ENCODE measurements at places on chromosomes 5 and 9.
A peak's percentile ranks its signal among the peaks of the same experiment; 100 is the strongest.

DNA sequence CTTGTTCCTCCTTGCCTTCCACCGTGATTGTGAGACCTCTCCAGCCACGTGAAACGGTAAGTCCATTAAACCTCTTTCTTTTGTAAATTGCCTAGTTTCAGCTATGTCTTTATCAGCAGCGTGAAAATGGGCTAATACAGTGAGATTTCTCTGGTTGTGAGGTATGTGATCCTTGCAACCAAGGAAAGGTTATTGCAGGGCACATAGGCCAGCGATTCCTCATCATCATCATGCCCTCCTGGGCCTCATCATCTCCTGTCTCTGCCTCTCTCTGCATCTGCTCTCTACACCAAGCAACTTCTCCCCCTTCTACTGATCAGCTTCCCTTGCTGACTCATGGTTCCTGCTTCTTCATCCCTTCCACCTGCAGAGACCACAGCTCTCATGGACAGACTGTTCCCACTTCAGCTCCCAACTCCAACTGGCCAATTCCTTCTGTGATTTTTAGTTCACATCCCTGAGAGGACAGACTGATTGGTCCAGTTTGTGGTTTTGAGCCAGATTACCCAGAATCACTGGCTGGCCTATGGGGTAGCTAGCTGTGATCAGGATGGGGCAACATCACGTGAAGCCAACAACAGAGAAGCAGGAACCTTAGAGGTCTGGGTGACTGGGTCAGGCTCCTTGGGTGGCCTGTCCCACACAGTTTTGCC, 53.1 kb downstream of the LIX1 start:
- no peak for DNase-seq

- DNase-seq: no peak
Observed at GRCh38 chr5:72170101-72170500, 62.8 kb downstream of the MAP1B start.

GRCh38 chr5:138752951-138753793, at the start of gene CTNNA1:
Gene CTNNA1, plus strand, starts transcription at chr5:138753425. Its CDS starts 28,500 bp downstream, at chr5:138781925.
- DNase-seq: peak; percentile 37

- no peak for DNase-seq
Observed at GRCh38 chr5:154262342-154262741, 71.8 kb downstream of the GALNT10 start.

GRCh38 chr9:83622939-83623678, at the start of gene IDNK:
Gene IDNK, plus strand, starts transcription at chr9:83623143. Its CDS starts 29 bp downstream, at chr9:83623172.
- DNase-seq: no peak

GRCh38 chr5:143733665-143734455, 78.1 kb upstream of the HMHB1 start:
- no peak for DNase-seq

DNA sequence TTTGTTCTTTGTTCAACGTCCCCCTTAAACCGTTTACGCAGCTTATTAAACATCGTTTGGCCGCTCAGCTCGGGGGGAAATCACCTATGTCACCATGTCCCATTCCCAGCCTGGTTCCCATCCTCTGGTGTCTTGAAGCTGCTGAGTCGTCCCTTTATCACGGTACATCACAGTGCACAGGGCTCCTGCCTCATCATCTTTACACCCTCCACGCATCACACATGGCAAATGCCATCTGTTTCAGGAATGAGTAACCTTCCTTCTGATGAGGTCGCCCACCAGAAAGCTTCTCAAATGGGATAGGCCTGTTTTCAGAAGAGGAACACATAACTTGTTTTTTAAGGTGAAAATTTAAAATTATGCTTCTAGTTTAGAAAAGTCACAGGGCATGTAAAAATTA, 7.9 kb upstream of the LHX6 start:
- no peak for DNase-seq

DNA sequence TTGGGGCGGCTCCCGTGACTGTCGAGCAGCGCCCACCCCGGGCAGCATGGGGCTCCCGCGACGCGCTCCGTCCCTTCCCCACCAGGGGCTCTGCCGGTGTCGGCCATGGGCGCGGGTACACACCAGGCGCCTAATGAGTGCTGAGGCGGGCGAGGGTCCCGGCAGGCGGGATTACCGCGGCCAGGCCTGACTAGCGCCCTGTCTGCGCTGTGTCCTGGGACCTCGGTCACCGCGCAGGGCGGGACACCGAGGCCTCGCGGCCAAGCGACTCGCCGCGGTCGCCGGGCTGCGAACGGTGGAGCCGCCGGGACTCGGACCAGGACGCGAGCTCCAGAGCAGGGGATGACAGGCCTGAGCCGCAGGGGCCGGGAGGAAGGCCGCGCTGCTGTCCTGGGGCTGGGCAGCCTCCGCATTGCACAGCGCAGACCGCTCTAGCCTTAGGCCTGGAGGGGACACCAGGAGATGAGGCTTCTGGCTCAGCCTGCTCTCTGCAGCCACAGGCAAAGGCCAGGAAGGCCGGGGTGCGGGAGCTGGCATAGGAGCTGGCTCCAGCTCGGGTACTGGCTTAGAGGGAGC, 14.1 kb downstream of the LCN10 start:
- DNase-seq: no peak

DNA sequence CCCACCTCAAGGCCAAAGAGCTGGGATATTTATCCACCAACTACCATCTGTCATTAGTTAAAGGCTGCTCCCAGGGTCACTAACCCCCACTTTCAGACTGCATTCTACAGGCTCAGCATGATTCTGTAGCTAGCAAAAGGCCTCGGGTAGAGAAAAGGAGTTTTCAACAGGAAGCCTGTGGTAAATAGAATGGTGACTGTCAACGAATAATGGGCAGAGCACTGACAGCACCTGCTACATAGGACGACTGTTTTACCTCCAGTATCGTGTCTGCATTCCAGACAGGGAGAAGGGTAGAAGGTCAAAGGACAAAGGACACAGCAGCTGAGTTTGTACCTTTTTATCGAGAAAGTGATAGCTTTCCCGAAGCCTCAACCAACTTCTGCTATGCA, 20.3 kb downstream of the MFAP3 start:
- DNase-seq: no peak

GRCh38 chr5:93330506-93330905, 250.5 kb downstream of the NR2F1-AS1 start:
- DNase-seq: no peak

- peak; percentile 74 for DNase-seq
Observed at GRCh38 chr5:141320225-141321169, at the start of gene TAF7. Gene TAF7, minus strand, starts transcription at chr5:141320784. Its CDS starts 740 bp downstream, at chr5:141320044.

- no peak for DNase-seq
Observed at GRCh38 chr5:150422075-150422474, 9.4 kb upstream of the CD74 start.

- no peak for DNase-seq
Observed at GRCh38 chr9:29311221-29311620, 1737.9 kb upstream of the C9orf72 start.

GRCh38 chr9:69745716-69746437, 13.9 kb downstream of the PTAR1 start:
- DNase-seq: no peak

- DNase-seq: no peak
Observed at GRCh38 chr5:148880696-148881095, 54.3 kb downstream of the ADRB2 start.

GRCh38 chr5:157546456-157547100, 29.0 kb downstream of the ADAM19 start:
- no peak for DNase-seq

- DNase-seq: no peak
Observed at GRCh38 chr9:86282979-86283535, 719 bp upstream of the ISCA1 start.

GRCh38 chr9:130213911-130214761, 41.9 kb downstream of the NCS1 start:
- no peak for DNase-seq

DNA sequence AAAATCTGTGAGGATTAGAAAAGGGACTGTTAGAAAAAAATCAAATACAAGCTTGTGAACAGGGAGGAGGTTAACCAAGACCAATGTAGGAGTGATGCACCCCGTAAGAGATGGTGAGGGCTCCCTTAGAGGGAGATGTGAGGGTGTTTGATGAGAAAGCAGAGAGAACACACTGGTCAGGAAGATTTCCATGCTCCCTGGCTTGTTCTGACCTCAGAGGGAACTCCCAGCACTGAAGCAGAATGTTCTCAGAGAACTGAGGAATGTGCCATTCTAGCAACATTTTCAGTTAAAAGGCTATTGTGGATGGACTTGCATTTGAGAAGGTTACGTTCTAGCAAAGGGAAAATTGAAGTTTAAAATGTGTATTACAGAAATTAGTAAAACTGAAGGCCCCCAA, 110.6 kb downstream of the HTR4 start:
- no peak for DNase-seq

DNA sequence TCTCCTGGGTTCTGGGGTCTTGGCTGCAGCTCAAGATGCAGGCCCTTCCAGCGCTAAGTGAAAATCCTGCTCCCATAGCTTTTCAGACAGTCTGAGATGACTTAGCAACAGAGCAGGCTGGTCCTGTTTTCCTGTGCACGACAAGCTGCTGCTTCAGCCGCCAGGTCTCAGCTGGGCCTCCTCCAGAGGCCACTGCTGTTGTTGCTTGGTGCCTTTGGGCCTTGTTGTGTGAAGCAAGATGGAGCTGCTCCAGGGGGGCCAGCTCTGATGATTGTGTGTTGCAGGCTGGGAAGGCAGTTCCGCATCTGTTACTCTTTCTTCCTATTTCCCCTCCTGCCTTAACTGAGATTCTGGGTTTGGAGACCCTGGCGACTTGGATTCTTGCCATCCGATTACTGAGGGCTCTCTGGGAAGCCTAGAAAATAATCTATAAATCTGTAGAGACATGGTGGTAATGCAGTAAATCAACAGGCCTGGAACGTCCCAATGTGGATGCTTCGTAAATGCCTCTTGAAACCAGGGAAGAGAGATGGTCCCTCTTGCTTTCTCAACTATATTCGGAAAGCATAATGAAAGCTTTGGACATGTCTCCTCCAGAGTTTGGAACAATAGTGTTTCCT, 3.2 kb downstream of the MAP1B start:
- DNase-seq: no peak

DNA sequence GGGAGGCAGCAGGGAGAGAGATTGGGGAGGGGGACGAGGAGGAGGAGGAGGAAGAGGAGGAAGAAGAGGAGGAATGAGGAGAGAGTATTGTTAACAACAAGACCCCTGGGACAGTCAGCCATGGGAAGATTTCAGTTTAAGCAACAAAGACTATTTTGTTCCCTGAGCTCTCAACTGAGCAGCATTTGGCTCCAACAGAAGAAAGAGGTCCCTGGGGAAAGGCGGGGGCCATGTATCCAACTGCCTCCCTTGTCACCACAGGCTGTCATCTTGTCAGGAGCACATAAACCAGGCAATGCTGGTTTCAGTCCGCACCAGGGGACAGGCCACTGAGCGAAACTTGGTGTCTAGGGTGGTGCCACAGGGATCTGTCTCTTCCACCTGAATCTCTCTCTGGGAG, 316.1 kb downstream of the TLE1 start:
- DNase-seq: no peak

- DNase-seq: no peak
Observed at GRCh38 chr5:135037519-135038204, 3.6 kb upstream of the PITX1 start.

GRCh38 chr5:150670275-150670947, 9.4 kb downstream of the MYOZ3 start:
- no peak for DNase-seq

GRCh38 chr5:52660621-52661020, 127.1 kb upstream of the ITGA1 start:
- DNase-seq: no peak

DNA sequence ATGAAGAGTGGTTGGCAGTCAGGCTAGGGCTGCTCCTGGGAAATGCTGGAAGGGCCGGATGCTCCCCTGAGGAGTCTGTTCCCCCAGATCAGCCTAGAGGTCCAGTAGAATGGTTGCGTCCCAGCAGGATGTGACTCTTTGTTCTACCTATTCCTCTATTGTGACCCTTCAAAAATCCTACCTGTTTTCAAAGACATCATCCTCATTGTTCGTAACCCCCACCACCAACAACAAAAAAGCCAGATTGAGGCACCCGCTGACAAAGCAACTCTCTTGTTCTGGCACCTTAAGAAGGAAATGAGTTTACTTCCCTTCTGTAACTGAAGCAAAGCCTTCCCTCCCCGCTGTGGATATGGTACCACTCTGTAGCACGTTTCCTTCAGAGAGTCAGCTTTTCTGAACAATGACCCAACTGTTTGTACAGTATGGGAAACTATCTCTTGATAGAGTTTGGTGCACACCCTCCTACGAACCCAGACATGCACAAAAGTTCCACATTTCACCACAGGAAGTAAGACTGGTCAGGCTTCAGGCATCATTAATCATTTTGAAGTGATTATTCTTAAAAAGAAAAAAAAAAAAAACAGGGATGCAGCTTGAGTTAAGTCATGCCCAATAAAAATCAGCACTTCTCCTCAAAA, 207.2 kb downstream of the ENC1 start:
- DNase-seq: no peak

DNA sequence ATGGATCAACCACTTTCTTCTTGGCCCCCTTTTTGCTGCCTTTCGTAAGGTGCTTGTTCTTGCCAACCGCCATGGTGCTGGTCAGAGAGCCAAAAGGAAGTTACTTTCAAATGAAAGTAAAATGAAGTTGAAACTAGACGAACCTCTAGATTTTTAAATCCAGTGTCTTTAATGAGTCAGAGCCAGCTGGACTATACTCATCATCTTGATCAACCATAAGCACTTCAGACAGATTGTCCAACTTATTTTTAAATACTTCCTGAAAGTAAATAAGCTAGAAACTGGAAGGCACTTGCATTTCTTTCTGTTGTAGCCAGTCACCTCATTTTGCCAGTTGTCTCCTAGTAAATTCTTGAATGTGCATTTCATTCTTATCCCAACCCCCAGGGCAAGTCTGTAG, 48.9 kb downstream of the JMY start:
- no peak for DNase-seq

DNA sequence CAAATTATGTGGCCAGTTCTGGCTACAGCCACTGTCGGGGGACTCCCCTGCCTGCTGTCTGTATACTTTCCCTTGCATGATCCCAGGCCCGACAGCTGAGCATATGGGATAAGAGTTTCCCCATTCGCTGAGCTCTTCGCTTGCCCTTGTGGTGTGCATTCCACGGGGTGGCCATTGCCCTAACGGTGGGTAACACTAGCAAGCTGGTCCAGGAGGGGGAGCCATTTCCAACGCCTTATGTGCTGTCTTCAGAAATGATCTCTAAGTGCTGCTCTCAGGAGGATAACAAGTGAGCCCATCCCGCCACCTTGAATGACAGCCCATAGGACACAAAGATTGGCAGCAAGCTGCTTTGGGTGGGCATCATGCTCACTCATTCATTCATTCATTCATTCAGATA, 190.9 kb downstream of the FSTL4 start:
- no peak for DNase-seq

GRCh38 chr5:77339337-77339890, 128.9 kb downstream of the PDE8B start:
- no peak for DNase-seq
